ENCODE measurements at places on chromosomes 7 and 10.

GRCh38 chr7:55073976-55074528 lies 55.2 kb downstream of the EGFR start:
- peak; percentile 59 for DNase-seq

GRCh38 chr10:24716295-24716694 lies 7.4 kb downstream of the ARHGAP21 start:
- DNase-seq, result no peak

GRCh38 chr7:21370283-21370982 lies 57.5 kb upstream of the SP4 start:
- no peak for DNase-seq

GRCh38 chr7:29297194-29297890 lies 102.8 kb downstream of the CHN2 start:
- DNase-seq, result no peak

GRCh38 chr7:1942243-1942940 lies 272.3 kb downstream of the ELFN1 start:
- peak; percentile 21 for DNase-seq

- no peak for DNase-seq
Measured at GRCh38 chr10:96322275-96322674, 18.0 kb downstream of the DNTT start.

GRCh38 chr10:63157845-63158624 lies 24.9 kb downstream of the NRBF2 start:
- DNase-seq, result no peak

- no peak for DNase-seq
Measured at GRCh38 chr7:47039904-47040303, 542.0 kb downstream of the TNS3 start.

- no peak for DNase-seq
Measured at GRCh38 chr10:132409667-132410028, 12.6 kb downstream of the PWWP2B start.

- DNase-seq, result no peak
Measured at GRCh38 chr10:129028451-129028850, 438.6 kb upstream of the MGMT start.

DNA sequence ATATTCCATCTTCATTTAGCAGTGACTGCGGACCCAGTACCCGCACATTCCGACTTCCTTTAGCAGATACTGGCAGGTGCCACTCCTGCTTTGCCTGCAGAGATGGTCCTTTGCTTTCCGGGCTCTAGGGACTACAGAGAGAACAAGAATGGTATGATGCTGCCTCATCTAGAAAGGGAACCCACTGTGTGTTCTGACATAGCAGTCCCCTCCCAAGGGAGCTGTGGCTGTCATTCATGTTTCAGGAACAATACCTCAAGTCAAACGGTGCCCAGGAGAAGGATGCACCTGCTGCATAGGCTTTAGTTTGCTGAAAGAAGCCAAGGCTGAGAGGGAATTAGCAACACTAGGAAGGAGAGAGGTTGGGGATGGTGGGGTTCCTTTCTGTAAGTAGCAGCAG lies 15.9 kb upstream of the TMEM72 start:
- DNase-seq, result no peak

DNA sequence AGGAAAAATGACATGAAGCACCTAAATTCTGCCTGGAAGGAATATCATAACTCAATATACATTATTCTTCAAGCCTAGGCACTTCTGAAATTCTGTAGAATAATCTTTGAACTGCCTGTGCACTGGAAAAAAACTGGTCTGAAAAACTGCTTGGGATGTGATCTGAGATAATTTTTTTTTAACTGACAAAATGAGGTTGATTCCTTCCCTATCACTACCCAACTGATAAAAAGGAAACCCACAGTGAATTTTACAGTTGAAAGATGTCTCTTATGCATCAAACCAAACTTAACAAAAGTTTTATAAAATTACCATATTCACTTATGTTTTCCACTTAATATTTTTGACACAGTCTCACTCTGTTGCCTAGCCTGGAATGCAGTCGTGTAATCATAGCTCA lies 67.2 kb upstream of the FAM133B start:
- DNase-seq, result no peak

GRCh38 chr7:128260069-128260795 lies 19.2 kb downstream of the LEP start:
- no peak for DNase-seq

- no peak for DNase-seq
Measured at GRCh38 chr10:17412323-17412722, 42.1 kb downstream of the ST8SIA6 start.

DNA sequence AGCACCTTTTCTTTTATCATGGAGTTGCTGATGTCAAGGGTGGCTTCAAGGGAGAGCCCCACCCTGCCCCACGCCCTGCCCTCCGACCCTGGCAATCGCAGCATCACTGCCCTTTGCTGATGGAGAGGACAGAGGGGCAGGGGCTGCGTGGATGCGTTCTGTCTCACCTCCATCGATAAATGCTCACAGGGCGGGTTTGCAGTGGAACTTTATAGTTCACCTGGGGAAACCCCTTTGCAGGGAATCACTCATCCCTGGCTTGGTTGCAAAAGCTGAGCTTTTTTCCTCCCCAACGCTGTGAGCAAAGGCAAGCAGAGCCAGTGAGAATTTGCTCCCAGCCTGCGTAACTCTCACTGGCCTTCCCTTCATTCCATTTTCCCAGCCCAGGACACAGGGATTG lies 176.8 kb downstream of the WDR37 start:
- DNase-seq, result no peak

DNA sequence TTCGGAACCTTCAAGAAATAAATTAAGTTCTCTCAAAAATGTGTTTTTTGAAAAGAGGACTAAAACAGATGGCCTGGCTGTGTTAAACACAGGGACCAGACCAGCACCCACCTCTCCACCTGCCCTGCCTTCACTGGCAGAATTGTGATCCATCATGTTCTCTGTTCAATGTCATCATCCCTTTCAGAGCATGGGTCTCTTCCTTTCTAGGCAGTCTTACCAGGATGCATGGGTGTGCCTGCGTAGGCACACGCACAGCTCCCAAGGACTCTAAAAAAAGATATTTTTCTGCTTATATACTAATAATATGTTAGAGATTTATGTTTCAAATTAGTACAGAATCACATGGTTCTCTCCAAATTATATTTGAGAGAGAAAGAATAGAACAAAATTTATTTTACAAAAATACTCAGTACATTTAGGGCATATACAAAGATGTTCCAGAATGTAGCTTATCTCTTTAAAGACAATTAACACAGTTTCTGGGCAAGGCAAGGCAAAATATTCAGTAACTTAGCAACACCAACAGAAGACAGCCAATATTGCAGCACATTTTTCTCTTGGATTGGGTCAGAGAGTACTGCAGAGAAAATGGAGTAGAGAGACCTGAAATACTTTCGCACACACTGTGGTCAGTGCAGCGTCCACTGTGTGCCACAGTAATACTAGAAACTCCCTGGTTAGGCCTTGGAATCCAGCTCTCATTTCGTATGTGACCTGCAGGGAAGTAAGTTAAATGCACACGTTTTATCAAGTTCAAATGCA lies 52.8 kb downstream of the EGFR start:
- no peak for DNase-seq

DNA sequence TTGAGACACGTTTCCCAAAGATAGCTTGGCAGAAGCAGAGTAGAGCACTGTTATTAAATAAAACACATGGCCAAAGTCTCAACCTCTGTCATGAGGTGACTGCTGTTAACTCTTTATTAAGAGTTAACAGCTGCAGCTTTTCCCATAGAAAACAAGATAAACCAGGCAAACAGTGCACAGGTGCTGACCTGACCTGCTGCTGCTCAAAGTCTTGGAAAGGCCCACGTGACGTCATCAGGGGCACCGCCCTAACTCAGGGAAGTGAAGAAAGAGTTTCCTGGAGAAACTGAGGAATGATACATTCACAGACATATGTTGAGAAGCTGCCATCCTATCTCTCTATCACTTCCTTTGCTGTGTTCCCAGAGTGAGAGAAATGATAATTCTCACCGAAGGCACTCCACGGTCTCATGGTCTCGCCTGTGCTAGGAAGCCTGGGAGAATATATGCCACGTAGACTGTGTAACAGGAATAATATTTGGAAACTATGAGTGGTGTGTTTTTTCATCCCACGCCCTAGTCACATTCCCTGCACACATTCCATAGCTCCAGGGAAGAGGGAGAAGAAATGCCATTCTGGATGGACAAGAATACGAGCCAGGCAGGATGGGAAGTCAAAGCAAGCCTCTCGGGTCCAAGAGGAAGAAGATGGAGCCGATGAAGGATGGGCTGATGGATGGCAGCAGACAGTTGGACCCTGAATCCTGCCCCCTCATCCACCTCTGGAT lies 146.2 kb upstream of the NFE2L3 start:
- no peak for DNase-seq

DNA sequence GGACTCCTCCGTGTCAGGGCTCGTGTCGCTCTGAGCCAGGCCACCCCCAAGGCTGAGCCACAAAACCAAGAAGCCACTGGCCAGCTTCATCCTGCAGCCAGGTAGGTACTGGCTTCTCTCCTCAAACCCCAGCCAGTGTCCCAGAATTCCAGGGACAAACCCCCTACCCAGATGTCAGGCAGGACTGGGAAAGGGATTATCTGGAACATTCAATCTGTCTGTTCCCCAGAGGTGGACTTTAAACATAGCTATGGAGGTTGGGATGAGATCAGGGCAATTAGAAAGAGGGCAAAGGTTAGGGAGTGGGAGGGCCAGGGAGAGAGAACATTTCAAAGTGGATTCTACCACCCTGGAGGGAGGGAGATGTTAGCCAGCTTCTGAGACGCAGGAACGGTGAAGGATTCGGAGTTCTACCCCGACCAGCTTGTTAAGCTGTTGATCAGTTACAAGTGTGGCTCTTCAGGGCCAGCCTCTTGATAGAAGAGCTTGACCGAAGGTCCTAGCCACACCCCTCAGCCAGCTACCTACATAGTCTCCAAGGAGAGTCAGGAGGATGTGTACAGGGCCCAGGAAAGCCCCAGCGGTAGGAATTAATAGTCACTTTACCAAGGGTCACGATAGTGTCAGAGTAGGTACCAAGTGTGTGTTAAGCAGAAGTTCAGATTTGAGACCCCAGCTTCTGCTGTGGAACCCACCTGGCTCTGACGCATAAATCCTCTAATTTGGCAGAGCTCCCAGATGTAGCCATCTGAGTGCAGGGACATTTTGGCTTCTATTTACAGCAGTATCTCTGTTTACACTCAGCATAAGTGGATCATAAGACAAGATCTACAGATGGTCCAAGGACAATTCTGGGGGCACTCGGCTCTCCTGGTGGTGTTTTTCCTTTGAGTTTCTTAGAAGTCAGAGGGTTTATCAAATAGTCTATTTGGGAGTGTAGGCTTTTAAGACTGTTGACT lies at the start of gene PLA2G12B:
Gene PLA2G12B (minus strand): TSS at position 211 of the 959 bp plus-strand sequence. CDS start 121 bp downstream, at position 90.
- DNase-seq, result no peak

- no peak for DNase-seq
Measured at GRCh38 chr10:76026176-76026771, 594.9 kb downstream of the LRMDA start.

GRCh38 chr7:22666732-22667131 lies 60.3 kb upstream of the IL6 start:
- no peak for DNase-seq

DNA sequence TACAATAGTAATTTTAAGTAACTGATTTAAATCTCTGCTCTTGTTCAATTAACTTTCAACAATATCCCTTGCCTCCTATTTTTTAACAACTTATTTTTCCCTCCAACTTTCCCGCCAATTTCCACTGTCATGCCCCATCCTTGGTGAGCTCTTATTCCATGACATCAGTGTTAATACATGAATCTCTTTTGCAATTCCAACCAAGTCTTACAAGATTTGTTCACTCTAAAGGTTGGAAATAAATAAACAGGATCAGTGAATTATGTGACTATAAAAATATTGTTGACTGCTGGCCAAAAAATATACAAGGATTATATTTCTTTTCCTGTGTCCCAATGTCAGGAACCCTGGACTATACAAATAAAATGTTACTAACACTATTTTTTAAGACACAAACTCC lies 21.0 kb upstream of the AGMO start:
- no peak for DNase-seq

GRCh38 chr7:135862586-135863340 lies 114.2 kb upstream of the FAM180A start:
- DNase-seq, result no peak

GRCh38 chr7:24444666-24445440 lies 128.4 kb upstream of the PALS2 start:
- DNase-seq, result no peak

DNA sequence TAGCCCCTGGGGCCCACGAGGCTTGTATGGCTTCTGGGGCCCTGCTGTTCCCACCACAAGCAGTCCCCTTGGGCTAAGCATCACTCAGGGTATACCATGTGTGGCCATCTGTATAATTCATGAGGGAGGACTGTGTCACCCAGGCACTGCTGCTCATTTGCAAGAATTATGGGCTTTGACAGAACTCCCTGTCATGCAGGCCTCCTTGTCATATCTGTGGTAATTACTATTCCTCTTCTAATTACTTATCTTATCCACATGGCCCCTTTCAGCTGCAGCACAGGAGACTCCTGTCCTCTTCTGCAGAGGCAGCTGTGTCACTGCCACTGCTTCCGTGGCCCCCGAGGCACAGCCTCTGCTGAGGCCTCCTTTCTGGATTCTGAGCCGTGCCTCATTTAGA lies 46.3 kb downstream of the LRMDA start:
- DNase-seq, result no peak

DNA sequence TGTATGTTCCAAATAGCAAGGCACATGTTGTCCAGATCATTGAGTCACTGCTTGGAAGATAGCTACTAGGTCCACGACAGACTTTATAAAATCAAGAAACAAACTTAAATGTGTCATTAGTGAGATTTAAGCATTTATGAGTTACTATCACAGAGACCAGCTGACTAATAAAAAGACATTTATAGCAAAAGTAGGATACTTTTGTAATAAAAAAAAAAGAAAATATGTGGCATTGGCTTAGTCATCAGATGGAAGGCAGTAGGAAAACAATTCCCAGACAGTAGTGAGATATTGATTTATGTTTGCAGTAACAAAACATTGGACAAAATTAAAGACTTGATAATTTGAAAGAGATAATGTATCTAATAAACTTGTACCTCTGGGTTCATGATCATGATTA lies 881.0 kb upstream of the LRRN3 start:
- no peak for DNase-seq

DNA sequence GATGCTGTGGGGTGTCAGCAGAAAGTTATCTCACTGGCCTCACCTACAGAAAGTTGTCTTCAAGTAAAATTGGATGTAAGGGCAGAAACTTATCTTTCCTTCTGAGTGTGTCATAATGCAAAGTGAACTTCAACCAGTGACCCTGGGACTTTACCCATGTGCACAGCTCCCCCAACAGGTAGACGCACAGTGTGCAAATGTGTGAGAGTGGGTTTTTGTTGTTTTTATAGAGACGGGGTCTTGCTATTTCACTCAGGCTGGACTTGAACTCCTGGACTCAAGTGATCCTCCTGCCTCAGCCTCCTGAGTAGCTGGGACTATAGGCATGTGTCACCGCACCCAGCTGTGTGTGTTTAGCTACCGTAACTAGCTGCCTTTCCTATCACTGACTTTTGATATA lies 6.4 kb upstream of the KAZALD1 start:
- DNase-seq, result no peak

GRCh38 chr7:99209781-99210180 lies 1.9 kb upstream of the KPNA7 start:
- no peak for DNase-seq

GRCh38 chr10:122290334-122290733 lies 19.2 kb downstream of the BTBD16 start:
- no peak for DNase-seq

GRCh38 chr7:19317461-19317860 lies 172.2 kb upstream of the FERD3L start:
- DNase-seq, result no peak

- DNase-seq, result no peak
Measured at GRCh38 chr10:102629661-102630614, 14.3 kb upstream of the TRIM8 start.

GRCh38 chr7:29483219-29484104 lies 80.2 kb upstream of the PRR15 start:
- DNase-seq, result peak; percentile 49
